ENCODE measurements at places on chromosomes 1 and 21.

DNA sequence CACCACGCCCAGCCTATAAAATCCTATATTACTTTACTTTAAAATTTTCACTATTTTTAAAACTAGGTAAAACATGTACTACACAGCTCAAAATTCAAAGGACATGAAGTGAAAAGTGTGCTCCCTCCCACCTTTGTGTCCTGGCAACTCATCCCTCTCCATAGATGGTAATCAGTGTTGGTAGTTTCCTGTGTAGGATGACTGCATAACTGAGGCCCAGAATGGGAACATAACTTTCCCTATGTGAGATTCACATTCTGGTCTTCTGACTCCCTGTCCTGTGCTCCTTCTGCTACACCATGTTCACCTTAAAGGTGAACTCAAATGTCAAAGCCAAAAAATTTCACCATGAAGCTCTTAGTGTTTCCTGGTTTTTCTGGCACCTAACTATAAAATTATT, 39.3 kb downstream of the XKR8 start:
- DNase-seq, result no peak

DNA sequence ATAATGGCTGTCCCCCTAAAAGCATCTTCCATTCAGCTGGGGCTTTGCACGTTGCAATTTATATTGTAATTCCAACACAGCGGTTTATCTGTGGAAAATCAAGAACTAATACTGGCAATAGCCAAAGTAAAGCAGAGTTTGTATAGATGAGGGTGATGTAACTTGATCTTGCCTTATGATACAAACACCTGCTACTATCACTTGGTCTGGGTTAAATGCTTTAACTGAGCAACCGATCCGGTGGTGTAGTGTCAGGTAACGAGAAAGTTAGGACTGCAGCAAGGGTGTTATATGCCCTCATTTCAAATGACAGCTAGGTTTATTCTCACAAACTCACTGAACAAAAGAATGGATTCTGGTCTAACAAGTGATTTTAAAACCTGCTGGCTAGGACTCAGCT, 47.3 kb upstream of the PLPPR4 start:
- DNase-seq, result no peak

- DNase-seq, result no peak
Measured at GRCh38 chr1:40583980-40584379, 52.5 kb downstream of the ZNF684 start.

GRCh38 chr1:168628807-168629206, 52.4 kb downstream of the XCL1 start:
- DNase-seq, result peak; percentile 24
